Hindlimb muscle (tissue), 1 donor: ENCODE measurements at places on chromosomes 2 and 18. TPM values are rescaled to one million over a fixed set of nuclear protein-coding genes. Genes with fewer than 3 reads are reported as not detected.

Gene NUP35
- polyA plus RNA-seq, result 13.9 TPM

- no peak for DNase-seq
Measured at GRCh38 chr2:196219671-196220070, 48.3 kb upstream of the STK17B start.

- peak; percentile 90 for DNase-seq
Measured at GRCh38 chr18:5296706-5297320, 1.3 kb upstream of the ZBTB14 start.

Gene MROH2A
- not detected for polyA plus RNA-seq

DNA sequence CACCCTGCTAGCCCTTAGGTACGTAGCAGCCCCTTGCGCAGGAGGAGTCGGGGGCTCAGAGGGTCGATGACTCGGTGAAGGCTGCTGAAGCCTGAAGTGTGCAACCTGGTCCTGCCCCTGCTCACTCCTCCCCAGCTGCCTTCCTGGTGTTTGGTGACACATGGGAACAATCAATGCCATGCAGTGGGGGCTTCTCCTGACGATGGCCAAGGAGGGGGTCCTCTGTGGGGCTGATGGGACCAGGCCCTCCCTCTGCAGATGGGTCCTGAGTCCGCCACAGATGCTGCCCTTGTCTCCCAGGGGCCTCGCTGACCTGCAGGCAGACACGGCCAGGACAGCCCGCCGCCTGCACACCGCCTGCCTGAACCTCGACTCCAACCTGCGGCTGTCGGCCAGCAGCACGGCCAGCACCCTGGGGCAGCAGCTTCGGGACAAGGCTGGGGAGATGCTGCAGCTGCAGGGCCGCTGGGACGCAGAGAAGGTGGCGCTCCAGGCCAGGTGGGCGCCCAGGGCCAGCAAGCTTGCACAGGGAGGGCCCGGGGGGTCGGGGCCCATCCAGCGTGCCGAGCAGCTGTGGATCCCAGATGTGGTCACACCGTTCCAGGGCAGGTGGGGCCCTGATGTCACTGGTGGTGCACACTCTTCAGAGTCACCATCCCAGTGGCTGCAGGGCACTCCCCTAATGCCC lies 24.6 kb downstream of the CROCC2 start:
- no peak for DNase-seq

DNA sequence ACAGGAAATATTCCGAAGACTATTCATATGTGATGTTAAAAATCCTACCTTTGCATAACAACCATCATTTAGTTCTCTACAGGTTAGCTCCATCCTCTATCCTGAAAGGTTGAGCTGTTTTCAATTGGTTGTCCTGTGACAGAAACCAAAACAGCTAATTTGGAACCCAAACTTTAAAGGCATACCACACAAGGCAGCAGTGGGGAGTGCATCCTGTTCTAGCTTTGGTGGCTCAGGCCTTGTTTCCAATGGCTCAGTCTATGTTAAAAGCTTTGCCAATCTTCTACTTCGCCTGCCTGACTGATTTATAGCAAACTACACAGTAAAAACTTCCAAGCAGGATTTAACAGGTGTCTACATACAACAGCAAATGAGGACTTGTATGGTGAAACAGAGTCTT lies 3.2 kb downstream of the CD226 start:
- no peak for DNase-seq

DNA sequence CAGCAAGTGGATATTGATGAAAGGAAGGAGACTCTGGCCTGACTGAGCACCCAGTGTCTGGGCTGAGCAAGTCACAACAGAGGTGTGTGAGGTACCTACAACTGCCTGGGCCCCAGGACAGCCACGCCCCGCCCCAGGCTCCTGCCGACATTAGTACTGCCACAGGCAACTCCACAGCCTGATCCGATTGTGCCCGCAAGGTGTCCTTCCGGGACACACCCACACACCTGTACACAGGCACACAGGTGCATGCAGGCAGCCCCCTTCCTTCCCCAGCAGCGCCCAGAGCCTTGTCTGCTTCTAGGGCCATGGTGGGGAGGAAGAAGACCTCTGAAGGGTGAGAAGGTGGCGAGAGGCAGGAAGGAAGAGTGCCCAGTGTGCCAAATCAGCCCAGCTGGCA lies 83.6 kb downstream of the TNS1 start:
- no peak for DNase-seq

Gene FTCDNL1
- 2.0 TPM for polyA plus RNA-seq

Gene TCF23
- 0.17 TPM for polyA plus RNA-seq

DNA sequence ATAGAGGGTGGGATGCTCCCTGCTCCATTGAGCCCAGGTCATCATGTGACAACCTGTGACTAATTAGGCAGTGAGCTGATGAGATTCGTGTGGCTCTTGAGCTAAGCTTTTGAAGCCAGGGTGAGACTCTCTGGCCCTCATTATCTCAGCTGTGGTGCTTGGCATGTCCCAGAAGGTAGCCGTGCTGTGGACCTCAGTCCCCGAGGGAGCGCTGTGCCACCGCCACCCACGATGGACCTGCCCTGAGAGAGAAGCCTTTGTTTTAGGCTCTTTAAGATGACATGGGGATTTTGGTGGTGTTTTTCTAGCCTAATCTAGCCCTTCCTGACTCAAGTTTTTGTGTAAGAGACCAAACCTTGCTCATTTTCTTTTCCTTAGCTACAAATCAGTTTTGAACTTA lies 66.4 kb downstream of the NEDD4L start:
- no peak for DNase-seq

DNA sequence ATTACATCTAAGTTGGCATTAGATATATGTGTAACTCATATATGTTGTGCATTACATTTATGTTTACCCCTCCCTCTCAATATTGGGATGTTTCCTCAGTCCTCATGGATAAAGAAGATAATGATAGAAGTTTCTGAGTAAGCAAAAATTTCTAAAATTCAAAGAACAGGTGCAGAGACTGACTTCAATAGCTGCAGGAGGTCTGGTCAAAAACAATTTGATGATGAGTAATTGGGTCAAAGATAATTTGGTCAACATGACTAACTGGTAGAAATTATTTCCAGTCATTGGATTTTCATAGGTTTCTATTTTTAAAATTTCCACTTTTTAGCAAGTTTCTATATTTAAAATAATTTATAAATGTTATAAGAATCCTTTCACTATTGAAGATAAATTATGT lies 1130.9 kb upstream of the SLC39A10 start:
- no peak for DNase-seq

GRCh38 chr2:105592288-105592687 lies 152.4 kb upstream of the NCK2 start:
- no peak for DNase-seq

DNA sequence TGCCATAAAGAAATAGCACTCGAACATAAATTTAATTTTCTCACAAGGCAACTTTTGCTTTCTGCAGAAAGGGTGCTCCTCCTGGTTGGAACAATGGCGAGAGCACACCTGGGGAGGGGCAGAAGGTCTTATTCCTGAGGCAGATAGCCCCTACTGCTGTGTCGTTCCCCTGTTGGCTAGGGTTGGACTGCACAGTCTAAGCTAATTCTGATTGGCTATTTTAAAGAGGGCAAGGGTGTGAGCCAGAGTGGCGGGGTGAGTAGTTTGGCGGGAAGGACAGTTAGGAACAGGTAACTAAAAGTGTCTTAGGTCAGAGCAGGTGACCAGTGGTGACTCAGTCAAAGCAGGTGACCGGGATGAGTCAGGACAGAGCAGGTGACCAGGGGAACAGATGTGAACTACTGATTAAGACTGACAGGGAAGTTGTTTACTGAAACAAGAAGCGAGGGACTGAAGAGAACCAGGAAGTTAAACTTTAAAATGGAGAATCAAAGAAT lies 49.7 kb upstream of the AGAP1 start:
- no peak for DNase-seq

GRCh38 chr2:58291726-58292438 lies 50.8 kb upstream of the FANCL start:
- no peak for DNase-seq

Gene CSRNP3
- polyA plus RNA-seq, result 11.2 TPM
